ENCODE measurements at places on chromosomes 6 and 20.

DNA sequence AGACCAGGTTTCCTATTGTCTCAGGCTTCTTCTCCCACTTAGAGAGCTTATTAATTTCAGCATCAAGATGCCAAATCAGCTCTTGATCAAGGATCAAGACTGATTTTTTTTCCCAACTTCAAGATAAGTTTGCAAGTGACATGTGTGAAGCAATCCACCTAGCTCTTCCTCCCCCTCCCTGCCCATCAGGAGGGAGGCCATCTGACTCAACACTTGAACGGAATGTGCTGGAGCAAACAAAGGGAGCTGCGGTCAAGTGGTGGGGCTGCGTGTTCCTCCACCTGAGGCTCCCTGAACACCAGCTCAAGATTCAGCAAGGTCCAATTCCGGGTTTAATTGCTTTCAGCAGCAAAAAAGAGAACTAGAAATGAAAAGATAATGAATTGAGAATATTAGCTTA is 38.7 kb downstream of the TTI1 start:
- no peak for DNase-seq

GRCh38 chr6:28940294-28940857 is 16.6 kb upstream of the TRIM27 start:
- DNase-seq: peak; percentile 20

DNA sequence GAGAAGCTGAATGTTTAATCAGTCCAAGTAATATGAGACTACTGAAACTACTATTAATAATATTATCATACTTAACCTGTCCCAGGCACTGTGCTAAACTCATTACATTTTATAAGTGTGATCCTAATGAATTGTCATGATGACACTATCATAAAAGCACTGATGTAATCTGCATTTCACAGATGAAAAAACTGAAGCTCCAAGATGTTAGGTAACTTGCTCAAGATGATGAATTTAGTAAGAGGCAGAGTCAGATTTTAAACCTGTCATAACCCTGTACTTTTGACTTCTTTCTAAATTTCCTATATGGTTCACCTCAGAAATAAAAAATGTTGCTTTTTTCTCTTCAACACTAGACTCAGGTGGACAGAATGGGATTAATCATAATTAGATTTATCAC is 237.6 kb downstream of the ALDH8A1 start:
- no peak for DNase-seq

- DNase-seq: no peak
Observed at GRCh38 chr6:161073930-161074329, 82.4 kb downstream of the MAP3K4 start.

DNA sequence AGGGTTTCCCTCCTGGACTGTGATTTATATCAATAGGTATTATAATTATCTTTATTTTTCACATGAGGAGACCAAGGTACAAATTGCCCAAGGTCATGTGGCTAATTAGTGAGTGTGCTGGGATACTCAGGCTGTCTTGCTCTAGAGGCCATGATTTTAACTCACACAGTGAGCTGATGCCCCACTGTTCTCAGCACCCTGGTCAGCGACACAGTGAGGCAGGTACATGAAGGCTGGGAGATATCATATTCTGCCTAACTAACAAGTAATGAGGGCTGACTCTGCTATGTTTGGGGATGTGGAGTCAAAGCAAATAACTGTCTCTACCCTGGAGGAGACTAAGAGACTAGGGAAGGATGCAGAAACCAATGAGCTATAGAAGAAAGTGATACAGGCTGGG is 501.1 kb downstream of the PTPRT start:
- no peak for DNase-seq

- peak; percentile 66 for DNase-seq
Observed at GRCh38 chr20:17969884-17970409, 1.1 kb downstream of the MGME1 start.

DNA sequence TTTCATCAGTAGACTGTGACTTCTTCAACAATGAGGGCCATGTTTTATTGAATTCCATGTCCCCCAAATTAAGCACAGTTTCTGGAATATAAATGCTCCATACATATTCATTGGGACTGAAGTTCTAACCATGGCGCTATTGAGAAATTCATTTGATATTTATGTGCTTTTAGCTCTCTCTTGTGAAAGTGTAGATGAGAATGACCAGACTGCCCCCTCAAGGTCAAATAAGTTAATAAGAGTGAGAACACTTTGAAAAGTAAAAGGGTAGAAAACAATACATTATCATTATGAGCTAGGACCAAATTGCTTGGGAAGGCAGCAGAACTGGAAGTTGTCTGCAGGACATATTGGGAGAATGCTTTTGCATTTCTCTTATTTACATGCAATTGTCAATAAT is 597.9 kb downstream of the EPM2A start:
- DNase-seq: no peak

DNA sequence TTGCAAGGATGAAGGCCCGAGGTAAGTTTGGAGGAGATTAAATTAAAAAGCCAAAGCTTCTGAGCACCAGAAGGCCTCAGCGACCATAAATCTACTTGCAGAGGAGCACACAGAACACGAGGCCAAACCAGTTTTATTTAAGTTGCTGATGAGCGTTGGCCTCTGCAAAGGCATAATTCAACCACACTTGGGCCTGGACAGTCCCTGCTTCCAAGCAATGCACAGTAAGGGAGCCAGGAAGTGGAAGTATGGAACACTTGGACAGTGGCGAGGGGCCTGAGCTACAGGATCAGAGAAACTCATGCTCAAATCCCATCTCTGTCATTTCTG is 92.8 kb downstream of the PTPRT start:
- no peak for DNase-seq

DNA sequence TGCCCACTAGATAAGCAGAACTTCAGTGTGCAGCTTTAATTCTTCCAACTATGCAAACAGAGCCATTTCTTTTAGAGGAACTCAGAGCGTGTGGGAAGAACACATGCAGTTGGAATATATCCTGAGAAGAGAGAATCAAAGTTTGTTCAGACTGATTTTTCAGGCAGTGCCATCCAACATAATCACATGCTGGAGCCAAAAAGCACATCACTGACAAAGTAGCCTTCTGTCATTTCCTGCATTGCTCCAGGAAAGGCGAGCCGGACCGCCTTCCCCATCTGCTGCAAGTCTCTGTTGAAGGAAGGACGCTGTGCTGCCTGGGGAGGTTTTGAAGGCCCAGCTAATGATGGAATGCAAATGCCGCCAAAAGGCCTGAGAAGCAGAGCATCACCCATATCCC is 98.4 kb downstream of the DOK5 start:
- DNase-seq: no peak

DNA sequence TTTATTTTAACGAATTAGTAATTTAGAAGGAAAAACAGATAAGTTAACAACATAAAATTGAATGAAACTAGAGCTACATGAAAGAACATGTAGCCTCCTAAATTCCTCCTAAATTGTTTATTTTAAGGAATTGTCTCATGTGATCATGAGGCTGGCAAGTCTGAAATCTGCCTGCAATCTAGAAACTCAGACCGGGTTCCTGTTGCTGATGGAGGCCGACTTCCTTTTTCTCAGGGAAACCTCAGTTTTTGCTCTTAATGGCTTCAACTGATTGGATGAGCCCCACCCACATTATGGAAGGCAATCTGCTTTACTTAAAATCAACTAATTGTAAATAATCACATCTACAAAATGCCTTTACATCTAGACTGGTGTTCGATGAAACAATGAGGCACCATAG is 267.6 kb upstream of the PRND start:
- DNase-seq: no peak

DNA sequence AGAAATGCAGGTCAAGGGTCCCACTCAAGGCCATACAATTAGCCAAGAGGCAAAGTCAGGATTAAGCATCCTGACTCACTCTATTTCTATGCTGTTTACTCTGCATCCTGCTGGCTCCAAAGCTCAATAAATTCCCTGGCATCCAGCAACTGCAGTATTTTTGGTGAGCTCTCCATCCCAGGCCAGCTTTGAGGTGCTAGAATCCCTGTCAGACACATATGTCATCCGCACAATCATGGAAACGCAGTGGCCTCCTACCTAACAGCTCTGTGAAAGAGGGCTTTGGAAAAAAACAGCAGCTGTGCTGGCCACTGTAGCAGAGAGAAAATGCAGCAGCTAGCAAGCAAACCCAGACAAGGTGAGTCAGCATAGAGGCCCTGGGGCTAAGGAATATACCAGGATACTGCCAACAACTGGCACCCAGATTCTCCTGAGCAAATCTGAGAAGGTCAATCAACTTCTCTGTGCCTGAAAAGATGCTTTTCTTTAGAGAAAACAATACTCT is 58.4 kb downstream of the ANKEF1 start:
- no peak for DNase-seq

GRCh38 chr6:133681891-133682290 is 207.0 kb upstream of the TCF21 start:
- no peak for DNase-seq

DNA sequence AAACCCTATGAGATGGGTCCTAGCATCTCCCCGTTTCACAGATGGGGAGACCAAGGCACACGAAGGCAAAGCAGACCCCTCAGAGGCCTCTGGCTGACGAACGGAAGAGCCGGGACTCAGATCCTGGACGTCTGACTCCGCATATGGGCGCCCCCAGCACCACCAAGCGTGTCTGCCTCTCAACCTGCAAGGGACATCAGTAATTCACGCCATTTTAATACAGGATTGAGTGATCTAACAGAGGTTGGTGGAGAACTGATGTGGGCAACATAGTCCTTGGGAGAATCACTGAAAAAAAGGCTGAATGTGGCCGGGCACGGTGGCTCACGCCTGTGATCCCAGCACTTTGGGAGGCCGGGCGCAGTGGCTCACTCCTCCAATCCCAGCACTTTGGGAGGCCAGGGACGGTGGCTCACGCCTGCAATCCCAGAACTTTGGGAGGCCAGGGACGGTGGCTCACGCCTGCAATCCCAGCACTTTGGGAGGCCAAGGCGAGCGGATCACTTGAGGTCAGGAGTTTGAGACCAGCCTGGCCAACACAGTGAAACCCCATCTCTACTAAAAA is 206.6 kb downstream of the DLL1 start:
- peak; percentile 8 for DNase-seq

GRCh38 chr20:51958099-51959065 is 156.1 kb upstream of the SALL4 start:
- no peak for DNase-seq

DNA sequence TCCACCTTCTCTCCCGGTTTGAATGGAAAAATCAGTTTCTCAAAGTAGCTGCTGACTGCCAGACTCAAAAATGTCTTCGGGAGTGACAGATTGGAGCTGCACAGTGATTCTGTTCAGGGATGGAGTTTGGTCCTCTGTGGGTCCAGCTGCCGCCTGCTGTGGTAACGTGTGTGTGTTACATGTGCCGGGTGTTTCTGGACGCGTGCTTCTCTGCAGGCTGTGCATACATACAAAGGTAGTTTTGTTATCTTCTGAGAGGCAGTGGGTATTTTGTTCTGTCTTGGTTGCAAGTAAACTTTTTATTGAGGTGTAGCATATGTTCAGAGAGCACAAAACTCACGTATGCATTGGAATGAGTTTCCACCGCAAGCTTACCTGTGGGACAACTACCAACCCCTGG is 41.3 kb upstream of the NAA20 start:
- no peak for DNase-seq

GRCh38 chr6:56280126-56280525 is 32.7 kb upstream of the COL21A1 start:
- no peak for DNase-seq

DNA sequence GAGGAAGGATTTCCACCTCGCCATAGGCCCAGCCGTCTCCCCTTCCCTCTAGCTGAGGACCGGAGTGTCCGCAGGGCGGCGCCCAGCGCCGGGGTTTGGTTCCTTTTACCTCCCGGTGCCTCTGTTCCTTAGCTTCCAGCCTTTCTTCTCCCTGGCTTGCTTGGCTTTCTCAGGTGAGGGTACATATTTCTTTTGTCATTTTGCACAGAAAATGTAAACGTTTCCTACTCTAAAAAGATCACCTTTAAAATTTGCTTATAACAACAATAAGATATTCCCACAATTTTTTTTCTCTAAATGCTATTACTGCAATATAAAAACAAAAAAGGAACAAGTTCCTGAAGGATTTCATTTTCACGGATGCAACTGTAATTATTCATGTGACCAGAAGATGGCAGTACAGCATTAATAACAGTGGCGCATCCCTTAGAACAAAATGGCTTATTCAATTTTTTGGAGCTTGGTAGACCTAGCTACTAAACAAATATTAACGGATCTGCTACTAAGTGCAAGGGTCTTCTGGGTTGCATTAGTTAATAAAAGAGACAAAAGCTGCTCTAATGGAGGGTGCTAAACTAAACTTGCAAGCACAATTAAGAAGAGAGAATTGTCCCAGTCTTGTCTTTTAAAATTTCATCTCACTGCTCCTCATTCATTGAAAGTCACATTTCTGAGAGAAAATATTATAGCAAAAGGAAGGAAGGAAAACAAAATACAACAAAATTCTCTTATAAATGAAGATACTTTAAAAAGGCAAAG is 172.9 kb downstream of the ADGRG6 start:
- no peak for DNase-seq

DNA sequence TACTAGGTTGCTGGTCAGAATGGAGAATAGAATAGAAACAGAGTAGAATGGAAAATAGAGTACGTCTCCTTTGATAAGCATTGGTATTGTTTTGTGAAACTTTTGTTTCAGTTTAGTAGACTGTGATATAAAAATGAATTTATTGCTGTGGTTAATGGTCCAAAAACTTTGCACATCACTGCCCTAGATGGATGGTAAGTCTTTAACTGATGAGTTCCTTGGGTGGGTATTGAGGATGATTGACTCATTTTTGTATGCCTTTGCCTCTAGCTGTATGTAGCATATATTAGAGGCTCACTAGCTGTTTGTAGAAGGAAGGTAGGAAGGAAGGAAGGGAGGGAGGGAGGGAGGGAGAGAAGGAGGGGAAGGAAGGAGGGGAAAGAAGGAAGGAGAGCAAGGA is 48.3 kb downstream of the ZDHHC14 start:
- DNase-seq: no peak

- no peak for DNase-seq
Observed at GRCh38 chr6:23413327-23414050, 712.5 kb upstream of the NRSN1 start.

- DNase-seq: no peak
Observed at GRCh38 chr6:41373627-41373918, 38.2 kb downstream of the NCR2 start.

GRCh38 chr20:41287327-41287726 is 30.2 kb downstream of the ZHX3 start:
- no peak for DNase-seq

- peak; percentile 29 for DNase-seq
Observed at GRCh38 chr6:27825025-27825793, 87.0 kb downstream of the OR2B2 start.

GRCh38 chr6:26094036-26094435 is 6.8 kb downstream of the HFE start:
- DNase-seq: no peak

DNA sequence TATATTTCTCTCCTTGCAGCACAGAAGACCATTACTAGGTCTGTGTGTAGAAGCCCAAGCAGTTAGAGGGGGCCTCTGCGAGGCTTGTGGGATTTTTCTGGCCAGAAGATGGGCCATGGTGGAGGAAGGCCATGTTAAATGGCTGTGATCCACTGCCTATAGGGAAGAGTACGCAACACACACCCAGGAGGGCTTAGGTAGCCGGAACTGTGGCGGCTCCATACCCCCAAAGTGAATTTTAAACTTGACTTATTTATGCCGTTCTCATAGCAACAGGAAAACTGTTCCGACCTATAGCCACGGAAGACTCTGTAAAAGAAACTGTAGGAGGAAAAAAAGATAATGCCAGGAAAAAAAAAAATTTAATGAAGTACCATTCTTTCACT is 69.5 kb downstream of the SLX4IP start:
- DNase-seq: no peak

GRCh38 chr6:141726248-141726647 is 406.5 kb upstream of the GJE1 start:
- no peak for DNase-seq

GRCh38 chr6:107264357-107264840 is 149.1 kb upstream of the BEND3 start:
- DNase-seq: no peak

GRCh38 chr6:89482126-89482525 is 49.2 kb downstream of the ANKRD6 start:
- DNase-seq: no peak

Measured in CD4-positive, alpha-beta T cell treated with Interleukin-4 for 1 hour (primary cell).